AG09319 (cell line): ENCODE measurements at places on chromosomes 2 and 18.

GRCh38 chr2:33069894-33070651 lies 123.3 kb downstream of the LTBP1 start:
- peak; percentile 86 for DNase-seq

GRCh38 chr2:124437811-124438210 lies 412.7 kb downstream of the CNTNAP5 start:
- no peak for DNase-seq

GRCh38 chr18:73150199-73150598 lies 282.4 kb upstream of the NETO1 start:
- DNase-seq = no peak

- no peak for DNase-seq
Observed at GRCh38 chr2:159998961-159999360, 63.5 kb downstream of the PLA2R1 start.

- DNase-seq = no peak
Observed at GRCh38 chr2:225112362-225113126, 70.3 kb upstream of the DOCK10 start.

DNA sequence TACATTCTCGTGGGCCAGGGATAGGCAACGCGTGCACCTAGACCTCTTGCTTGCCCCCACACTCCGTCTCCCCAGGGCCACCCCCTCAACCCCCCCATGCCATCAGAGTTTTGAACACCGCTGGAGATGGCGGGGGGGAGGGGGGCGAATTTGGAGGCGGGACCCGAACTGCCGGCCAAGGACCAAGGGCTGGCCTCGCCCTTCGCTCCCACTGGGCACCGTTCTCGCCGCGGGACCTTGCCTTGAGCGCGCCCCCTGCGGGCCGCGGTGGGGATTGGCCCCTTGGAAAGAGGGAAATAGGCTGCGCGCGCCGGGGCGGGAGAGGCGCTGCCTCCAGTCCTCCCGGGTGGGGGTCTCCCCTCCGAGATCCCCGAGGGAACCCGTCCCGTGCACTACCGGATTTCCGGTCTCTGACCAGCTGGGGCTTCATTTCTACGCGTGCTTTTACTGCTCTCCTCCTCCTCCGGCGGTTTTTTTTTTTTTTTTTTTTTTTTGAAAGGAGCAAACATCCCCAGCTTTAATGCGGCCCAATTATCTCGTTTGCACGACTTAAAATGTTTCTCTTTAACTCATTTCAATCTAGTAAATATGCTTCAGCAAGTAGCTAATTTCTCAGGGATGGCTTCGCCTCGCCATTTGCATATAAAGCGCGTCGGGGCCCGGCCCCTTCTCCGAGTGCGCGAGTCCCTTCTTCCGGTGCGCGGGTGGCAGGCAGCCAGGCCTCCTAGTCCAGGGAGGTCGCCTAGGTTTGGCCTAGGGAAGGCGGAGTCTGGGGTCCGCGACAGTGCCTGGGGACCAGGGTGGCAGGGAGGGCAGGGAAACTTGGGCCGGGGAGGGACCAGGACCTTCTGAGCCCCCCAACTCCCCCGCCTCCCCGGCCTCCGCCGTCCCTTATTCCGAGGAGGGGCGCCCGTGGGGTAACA lies 10.0 kb upstream of the GBX2 start:
- DNase-seq = no peak

DNA sequence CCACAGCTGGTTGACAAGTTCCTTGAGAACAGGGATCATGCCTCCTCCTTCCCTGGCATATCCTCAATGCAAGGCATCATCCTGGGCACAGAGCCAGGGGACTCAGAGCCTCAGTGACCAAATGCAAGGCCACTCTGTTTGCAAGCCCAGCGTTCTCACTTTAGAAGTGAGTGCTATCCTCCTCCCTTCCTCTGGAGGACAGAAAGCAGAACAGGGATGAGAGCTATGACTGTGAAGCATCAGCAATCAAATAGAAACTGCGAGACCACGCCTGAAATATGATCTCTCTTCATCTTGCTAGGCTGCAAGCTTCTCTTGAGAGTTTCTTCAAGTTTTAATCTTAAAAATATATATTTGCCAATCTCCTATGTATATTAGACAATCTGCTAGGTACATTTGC lies 119.8 kb downstream of the LRATD1 start:
- no peak for DNase-seq

DNA sequence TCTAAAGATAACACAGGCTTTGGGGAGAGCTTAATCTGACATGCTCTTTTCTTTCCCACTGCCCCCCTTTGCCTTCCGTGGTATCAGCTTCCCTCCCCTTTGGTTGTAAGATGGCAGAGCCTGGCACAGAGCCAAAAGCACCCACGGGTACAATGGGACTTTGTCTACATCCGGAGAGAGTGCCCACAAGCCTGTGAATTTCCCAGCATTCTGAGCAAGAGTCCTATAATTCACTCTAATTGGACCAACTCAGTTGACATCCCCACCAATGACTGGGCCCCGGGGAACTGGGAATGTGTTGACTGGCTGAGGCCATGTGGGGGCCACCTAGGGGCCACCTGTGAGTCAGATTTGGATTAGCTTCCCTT lies 20.1 kb upstream of the C2orf72 start:
- no peak for DNase-seq

DNA sequence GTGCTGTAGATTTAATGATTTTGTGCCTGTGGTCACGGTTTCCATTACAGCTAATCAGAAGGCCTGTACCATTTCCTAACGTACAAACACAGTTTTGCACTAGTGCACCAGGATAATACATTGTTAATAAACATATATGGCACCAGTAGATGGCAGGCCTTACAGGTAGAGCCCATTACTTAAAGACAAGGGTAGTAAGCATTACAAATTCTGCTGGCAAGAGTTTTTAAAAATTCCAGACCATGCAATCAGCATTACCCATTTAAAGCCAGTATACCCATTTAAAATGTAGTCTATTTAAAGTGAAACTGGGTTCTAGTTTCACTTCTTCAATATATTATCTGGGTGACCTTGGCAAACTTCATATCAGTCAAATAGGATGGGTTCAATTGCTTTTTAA lies 224.2 kb downstream of the NUP35 start:
- DNase-seq = no peak

DNA sequence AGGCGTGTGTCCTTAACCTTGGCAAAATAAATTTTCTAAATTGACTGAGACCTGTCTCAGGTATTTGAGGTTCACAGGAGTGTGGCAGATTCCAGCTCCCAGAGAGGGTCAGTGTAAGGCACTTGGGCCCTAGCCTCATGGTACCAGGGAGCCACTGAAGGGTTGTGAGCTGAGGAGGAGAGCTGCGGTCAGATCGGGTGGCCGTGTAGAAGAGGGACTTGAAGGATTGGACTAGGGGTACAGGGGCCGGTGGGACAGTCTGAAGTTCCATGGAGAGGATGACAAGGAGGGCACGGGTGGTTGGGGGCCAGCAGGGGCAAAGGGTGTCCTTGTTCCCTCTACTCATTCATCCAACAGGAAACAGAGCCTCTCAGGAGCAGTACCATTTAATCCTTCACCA lies 327.0 kb upstream of the HS6ST1 start:
- no peak for DNase-seq

GRCh38 chr2:231720292-231720986 lies 12.1 kb downstream of the PTMA start:
- DNase-seq = no peak

DNA sequence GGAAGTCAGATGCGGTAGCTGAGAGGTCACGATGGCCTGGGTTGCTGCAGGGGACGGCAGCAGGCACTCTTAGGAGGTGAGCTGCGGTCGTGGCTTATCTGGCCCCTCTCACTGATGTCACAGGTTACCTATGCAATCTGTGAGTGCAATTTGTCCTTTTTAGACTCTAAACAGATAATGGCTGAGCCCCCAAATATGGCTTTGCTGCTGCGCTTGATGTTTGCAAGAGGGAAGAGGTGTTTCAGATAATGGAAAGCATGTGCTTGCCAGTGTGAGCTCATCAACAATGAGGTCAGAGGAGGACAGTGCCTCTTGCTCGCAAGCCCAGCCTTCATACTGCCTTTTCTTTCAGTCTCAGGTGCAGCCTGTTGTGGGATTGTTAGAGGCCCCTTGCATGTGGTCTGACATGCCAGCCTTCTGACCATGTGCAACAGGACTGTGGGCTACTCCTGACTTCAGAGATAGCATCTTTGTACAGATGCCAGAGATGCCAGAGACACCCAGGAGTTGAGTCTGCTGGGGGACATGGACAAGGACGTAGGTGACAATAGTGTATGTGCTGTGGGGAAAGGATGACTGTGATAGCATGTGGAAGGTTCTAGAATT lies 151.3 kb downstream of the TANC1 start:
- DNase-seq = no peak

DNA sequence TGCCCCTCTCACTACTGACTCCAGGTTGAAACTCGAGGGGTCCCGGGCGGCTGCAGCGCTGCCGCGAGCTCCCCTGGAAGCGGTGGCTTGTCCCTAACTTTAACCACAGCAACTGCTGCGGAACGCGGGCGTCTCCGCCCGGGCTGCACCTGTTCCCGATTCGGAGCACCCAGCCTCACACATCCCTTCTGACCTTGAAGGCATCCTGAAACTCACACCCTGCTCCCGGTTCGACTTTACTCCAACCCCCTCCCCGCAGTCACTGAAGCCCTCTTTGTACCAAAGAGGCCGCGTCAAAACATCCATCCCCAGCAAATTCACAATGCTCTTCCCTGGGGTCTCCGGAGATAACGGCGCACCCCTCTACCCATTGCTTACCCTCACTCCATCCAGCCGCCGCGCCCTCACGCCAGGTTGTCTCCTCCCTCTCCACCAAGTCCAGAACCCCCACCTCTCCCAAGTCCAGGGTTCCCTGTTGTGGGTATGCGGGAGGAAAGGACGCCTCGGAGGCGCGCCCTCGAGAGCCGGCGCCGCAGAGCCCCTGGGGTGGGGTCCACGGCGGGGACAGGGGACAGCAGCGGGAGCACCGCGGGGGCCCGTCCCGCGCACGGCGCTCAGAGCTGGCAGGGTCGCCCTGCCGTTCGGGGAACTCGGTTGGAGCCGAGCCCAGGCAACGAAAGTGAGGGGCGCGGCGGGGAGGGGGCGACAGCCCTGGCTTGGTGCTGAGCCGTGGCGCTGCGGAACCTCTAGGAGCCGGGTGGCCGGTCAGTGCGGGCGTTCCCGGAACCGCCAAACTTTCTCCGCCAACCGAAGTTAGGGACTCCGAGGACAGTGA lies 934 bp downstream of the MYO5B start:
- DNase-seq = no peak

- no peak for DNase-seq
Observed at GRCh38 chr18:7822435-7823331, 255.6 kb downstream of the PTPRM start.

- no peak for DNase-seq
Observed at GRCh38 chr2:27717070-27717795, 53.5 kb downstream of the SLC4A1AP start.

GRCh38 chr2:234156326-234156725 lies 105.8 kb downstream of the SPP2 start:
- no peak for DNase-seq

GRCh38 chr2:234967201-234967869 lies 15.5 kb downstream of the SH3BP4 start:
- no peak for DNase-seq

- no peak for DNase-seq
Observed at GRCh38 chr2:106073678-106074406, 120.3 kb downstream of the UXS1 start.

- no peak for DNase-seq
Observed at GRCh38 chr2:48588745-48589144, 28.9 kb upstream of the GTF2A1L start.

- no peak for DNase-seq
Observed at GRCh38 chr2:225398372-225398771, 1.1 kb upstream of the NYAP2 start.

DNA sequence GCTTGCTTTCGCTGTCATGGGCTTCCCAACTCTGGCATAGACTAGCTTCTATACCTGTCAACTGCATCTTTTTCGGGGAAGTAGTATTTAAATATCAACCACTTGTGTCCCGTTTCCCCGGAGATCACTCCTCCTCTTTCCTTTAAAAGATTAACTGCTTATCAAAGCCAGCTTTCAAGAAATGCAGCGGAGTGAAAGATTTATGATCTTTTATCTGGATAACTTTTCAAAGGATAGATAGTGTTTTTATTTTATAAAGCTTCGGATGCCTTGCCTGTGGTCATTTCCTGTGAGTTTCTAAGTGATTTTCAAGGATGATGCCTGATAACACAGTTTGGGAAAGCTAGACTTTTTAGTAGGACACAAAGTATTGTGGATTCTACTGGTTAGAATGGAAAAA lies 2.9 kb upstream of the IGFBP5 start:
- no peak for DNase-seq

GRCh38 chr2:205187731-205188130 lies 494.6 kb upstream of the NRP2 start:
- DNase-seq = no peak

DNA sequence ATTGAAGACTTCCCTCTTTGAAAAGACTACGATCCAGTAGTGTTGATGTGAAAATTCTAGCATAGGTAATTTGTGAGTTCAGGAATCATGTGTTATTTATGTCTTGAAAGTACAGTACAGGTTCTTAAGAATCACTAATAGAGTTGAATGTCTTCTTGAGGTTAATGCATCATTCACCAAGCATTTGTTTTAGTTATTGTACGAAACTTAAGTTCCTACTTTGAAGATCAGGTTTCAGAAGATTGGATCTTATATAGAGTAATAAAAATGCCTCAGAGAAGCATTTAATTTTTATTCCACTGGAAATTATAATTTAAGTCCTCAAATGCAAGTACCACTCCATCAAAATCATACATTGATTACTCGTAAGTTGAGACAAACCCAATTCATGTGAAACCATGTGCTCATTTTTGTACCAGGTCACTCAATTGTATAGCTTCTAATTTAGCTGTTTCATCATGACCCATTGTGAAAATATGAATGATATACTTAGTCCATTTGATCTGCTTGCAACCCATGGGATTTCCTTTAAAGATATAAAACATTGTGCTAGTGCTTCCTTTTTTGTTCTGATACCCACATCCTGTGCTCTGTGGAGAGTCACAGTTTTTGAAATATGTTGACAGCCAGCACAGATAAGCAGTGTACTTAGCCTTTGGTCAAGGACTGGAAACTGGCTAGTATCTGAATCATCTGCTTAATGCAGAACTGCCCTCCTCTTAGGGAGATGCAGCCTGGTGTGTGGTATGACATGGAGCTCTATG lies 22.5 kb upstream of the RAB27B start:
- DNase-seq = no peak

- DNase-seq = no peak
Observed at GRCh38 chr2:862731-863466, 87.8 kb upstream of the SNTG2 start.

DNA sequence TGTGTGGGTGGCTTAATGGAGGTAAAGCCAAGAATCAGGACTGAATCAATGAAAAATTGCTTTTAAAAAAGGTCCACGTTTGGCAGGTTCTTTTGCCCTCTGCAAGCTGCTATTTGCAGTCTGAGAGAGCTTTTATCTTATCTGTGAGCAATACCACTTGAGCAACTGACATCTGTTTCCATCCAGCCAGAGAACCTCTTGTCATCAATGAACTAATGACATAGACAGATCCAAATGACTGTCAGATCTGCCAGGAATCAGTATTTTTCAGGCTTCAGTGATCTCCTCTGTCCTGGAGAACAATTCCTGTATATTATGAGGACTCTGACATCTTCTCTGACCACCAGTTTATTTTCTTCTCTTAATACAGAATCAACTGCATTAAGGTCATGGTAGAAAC lies 608.1 kb downstream of the LRP1B start:
- DNase-seq = no peak

- DNase-seq = no peak
Observed at GRCh38 chr2:176085120-176085788, 1.5 kb upstream of the EVX2 start.

GRCh38 chr2:95232232-95232631 lies 24.9 kb downstream of the ZNF892 start:
- no peak for DNase-seq
